Bone marrow (tissue), 2 donors: ENCODE measurements at places on chromosomes 3 and 15.

- no peak for DNase-seq
These were observed 472.9 kb upstream of the THBS1 start for GRCh38 chr15:39108021-39108420.

DNA sequence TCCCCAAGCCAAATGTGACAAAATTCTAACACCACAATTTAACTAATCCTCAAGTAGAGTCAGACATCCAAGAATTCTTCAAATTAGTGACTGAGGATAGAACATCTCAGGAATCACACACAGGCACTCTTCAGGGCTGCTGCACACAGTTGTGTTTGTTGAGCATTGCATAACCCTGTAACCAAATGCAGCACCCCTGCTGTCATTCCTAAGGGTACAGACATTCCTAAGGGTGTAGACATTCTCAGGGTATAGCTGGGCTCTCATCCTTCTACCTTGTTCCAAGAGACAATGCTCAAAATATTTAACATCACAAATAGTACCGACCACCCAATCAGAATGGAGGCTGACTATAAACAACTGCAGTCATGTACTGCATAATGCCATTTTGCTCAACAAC, 107.1 kb upstream of the UBE2E2 start:
- no peak for DNase-seq

DNA sequence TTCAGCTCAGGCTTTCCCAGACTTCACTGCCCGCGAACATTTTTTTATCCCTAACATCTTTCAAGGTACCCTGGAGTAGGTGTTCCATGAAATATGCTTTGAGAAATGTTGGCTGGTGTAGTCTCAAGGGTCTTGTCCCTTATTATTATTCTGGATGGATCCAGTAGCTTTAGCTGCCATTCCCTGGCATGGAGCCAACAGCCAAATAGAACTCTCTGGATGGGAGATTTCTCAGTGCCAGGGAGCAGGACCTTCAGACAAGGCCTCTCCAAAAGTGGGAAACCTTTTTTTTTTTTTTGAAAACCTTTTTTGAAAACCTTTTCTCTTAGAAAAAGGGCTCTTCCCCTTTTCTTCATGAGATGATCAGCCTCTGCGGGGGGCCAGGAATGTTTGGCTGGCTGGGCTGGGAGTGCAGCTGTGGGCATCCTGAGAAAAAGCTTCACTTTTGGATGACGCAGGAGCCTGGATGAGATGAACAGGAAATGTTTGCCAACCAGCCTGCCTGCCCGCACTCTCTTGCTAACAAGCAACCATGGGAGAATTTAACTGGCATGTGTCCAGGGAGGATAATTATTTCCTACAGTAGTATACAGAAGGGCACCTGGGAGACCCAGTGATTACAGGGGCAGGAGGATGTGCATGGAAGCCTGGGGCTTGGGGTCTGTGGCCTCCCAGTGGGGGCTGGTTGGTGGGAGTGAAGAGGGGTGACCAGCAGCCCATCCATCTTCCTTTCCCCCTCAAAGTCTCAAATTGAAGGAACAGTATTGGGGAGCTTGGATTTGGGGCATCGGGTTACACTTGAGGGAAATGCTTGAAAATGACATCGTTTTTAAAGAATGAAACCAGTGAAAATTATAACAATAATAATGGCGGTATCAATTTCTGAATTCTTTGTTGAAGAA, 109.1 kb upstream of the LRIG1 start:
- DNase-seq: no peak

DNA sequence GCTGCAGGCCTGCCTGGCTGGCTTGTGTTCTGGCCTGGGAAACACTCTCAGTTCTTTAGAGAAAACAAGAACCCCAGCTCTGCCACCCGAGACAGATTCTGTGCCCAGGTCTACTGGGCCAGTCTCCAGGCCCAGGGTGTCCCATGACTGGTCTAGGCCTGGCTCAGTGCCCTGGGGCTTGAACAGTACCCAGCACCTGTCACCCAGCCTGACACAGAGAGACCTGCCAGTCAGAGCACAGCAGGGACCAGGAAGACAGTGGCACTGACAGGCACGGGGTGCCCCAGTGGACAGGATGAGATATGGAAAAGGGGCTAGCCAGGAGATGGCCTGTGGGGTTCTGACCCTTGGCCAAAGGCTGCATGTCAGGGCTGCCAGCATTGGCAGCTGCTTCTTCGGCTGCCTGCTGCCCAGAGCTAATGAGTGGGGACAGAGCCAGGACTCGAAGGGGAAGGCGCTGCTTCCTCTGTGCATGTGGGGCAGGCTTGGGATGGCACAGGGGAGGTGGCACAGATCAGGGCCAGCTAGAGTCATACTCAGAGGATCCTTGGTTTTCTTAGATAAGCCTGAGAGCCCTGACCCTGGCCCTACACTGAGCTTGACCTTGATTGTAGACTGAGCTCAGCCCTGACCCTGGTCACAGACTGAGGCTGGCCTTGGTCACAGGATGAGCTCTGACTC, 15.1 kb downstream of the CCDC33 start:
- DNase-seq: no peak

DNA sequence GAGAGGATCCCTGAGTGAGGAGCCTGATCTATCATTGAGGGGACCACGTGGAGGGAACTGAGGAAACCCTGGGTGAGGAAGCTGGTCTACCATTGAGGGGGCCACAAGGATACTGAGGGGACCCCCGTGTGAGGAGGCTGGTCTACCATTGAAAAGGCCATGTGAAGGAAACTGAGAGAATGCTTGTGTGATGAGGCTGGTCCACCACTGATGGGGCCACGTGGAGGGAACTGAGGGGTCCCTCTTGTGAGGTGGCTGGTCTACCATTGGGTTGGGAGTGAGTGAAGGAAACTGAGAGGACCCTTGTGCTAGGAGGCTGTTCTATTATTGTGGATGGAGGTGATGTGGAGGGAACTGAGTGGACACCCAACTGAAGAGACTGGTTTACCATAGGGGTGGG, 161.3 kb downstream of the FBLN2 start:
- DNase-seq: no peak

- DNase-seq: no peak
These were observed 279.7 kb downstream of the LPP start for GRCh38 chr3:188433521-188434150.

DNA sequence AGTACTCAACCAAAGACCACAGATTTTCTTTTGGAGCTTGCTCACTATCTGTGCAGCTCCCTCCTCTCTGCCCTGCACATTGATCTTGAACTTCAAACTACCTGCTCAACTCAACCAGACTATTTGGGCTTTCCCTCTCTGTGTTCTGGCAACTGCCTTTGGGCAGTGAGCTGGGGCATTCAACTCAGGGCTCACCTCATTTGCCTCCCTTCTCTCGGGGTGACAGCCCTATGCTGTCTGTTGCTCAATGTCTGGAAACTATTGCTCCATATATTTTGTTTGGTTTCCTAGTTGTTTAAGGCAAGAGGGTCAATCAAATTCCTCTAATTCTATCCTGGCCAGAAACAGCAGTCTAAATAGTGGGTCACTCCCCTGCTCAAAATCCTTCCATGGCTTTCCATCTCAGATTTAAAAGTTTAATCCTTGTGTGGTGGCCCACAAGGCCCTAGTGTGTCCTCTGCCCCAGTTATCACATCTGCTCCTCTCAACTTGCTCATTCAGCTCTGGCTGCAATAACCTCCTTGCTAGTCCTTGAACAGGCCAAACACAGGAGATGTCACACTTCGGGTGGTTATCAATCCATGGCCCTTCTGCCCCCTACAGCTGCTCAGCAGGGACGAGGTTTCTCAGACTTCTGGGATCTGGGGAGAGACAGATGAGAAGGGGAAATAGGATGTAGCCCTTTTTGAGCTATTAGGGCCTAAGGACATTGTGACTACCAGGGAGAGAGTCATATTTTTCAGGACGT, 67.8 kb downstream of the SNRK start:
- DNase-seq: no peak

- DNase-seq: no peak
These were observed 45.0 kb downstream of the SMAD3 start for GRCh38 chr15:67110361-67110781.

DNA sequence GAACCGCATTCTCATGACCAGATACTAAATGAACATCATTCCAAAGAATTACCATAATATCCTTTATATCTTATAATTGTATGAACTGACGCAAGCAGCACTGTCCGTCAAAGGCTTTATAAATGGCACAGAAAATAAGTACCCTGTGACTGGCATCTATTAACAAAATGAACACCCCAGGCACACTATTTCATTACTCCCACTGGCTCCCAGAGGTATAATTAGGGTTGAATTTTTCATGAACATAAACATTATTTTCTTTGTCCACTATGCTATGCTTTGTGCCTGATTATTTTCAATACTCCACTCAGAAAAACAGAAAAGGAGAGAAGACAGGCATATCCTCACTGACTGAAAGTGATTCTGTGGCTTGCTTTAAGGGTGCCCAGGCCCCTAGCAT, 71.1 kb downstream of the LYZL4 start:
- DNase-seq: no peak

- DNase-seq: no peak
These were observed 29.5 kb downstream of the CD80 start for GRCh38 chr3:119529883-119530282.

DNA sequence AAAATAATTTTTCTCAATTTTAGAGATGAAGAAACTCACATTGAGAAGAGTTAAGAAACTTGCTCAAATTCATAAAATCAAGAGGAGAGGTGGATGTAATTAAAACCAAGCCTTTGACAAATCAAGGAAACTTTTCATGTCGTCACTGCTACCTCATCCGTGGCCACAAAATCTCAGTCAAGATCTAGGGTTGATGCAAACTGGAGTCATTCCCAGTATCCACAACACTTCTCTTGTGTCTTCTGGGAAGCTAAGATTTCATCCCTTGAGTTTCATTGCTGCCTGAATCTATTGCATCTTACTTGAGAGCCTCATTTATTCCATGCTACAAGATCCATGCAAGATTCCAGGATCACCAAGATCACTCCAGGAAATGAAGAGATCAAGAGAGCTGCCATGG, 5.4 kb upstream of the FBN1 start:
- DNase-seq: no peak

- DNase-seq: no peak
These were observed 10.3 kb downstream of the GPR156 start for GRCh38 chr3:120274739-120275167.

GRCh38 chr15:98682992-98683701, 34.8 kb downstream of the IGF1R start:
- no peak for DNase-seq

GRCh38 chr3:170751083-170751898, 118.7 kb downstream of the RPL22L1 start:
- DNase-seq: no peak

GRCh38 chr3:197260491-197261163, 37.8 kb downstream of the DLG1 start:
- no peak for DNase-seq

GRCh38 chr3:26768068-26768651, 145.6 kb downstream of the LRRC3B start:
- no peak for DNase-seq

GRCh38 chr15:38636597-38636996, 72.0 kb upstream of the RASGRP1 start:
- no peak for DNase-seq

DNA sequence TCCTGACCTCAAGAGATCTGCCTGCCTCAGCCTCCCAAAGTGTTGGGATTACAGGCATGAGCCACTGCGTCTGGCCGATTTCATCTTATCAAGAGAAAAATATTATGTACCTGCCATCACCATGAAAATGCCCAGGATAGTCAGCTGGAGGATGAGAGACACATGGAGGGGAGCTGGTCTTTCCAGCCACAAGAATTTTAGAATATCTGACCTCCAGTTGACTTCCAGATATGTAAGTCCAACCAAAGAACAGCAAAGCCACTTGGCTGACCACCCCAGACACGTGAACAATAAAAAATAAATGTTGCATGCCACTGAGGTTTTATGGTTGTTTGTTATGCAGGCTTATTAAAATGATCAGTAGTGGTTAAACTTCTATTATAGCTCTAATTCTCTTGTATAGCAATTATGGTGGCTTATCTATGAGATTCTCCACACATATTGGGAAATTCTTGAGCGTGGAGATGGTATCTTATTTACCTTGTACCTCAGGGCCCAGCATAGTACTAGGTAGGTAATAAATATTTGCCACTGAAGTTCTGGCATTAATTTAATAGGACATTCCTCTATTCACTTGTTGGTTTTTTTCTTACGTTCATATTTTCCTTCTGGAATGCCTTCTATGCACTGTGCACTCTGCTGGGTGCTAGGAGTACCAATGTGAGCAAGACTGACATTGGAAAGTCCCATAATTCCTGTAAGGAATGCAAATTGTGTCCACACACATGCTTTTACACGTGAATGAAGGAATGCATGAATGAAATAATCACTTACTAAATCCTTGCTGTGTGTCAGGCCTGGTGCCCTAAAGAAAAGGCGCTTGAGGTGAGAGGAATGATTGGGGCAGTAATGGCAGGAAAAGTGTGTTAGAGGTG, 77.6 kb downstream of the EDEM1 start:
- no peak for DNase-seq

DNA sequence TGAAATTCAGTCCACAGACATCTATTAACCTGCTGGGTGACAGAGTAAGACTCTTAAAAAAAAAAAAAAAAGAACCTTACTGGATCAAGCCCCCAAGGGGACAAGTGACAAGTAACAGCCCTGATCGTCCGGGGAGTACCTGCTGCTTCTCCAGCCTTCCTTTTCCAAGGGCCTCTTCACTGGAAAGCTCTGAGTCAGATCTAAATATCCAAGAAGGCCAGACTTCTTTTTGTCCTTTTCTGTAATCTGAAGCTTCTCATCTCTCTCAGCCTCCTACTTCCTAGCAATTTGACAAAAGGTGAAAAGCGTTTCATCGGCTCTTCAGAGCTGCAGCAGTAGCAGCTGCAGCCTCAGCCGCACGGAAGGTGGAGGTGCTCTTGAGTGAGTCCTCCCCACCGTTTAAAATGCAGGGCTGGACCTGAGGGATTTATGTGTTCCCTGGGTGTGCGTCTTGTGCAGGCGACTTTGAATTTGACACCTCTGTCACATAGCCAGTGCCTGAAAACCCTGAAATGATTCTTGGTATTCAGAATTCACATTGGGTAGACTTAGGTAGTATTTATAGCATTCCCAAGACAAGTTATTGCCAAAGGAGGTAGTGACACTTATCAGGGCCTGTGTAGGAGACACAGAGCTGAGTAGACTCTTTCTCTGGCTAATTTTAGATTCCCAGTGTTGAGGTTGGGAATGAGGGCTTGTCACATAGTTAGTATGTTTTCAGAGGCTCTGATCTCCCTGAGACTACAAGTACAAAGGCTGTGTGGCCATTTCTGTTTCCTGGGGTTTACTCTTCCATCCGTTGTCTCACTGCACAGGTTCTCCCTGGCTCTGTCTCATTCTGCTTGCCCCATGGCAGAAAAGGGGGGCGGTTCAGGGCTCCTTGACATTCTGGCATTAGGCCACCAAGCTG, 291.2 kb upstream of the C2CD4B start:
- DNase-seq: no peak
